Renal cortex interstitium (tissue), 15 donors: ENCODE measurements at places on chromosomes 5 and 9.

DNA sequence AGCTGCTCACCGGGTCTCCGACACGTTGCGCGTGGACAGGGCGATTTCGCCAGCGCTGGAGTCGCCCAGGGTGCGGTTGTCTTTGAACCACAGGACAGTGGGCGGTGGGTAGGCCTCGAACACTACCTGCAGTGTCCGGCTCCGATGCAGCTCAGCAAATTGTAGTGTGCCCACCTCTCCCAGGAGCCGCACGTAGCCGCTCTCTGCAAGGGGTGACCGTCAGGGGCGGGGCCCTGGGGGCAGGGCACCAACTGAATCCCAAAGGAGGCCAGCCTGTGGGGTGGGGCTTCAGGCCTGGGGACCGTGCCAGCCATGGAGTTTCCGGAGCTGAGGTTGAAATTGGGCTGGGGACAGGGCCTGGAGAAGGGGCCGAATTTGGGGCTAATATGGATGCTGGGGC, 22.9 kb downstream of the PDGFRB start:
- no peak for DNase-seq

- no peak for DNase-seq
These were observed 116.9 kb upstream of the TLR4 start for GRCh38 chr9:117587263-117587662.

- DNase-seq: no peak
These were observed 1.6 kb upstream of the SET start for GRCh38 chr9:128687453-128687852.

DNA sequence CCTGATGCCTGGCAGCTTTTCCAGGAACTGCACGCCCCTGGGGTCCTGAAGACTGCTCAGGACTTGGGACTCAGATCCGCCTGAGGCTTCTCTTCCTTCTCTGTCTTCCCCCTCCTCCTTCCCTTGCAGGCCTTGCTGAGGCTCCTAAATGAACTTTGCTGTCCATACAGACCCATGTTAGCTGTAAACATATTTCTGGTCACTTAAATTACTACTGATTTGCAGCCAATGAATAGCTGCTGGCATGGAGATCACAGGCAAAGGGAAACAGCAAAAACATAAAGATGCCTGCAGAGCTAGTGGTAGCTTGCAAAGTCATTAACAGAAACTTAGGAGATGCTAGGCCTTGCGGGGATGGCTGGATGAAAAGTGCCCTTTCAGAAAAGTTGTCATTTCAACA, 261.9 kb downstream of the GADD45G start:
- no peak for DNase-seq

GRCh38 chr9:84238652-84239051, 101.9 kb downstream of the SLC28A3 start:
- no peak for DNase-seq

DNA sequence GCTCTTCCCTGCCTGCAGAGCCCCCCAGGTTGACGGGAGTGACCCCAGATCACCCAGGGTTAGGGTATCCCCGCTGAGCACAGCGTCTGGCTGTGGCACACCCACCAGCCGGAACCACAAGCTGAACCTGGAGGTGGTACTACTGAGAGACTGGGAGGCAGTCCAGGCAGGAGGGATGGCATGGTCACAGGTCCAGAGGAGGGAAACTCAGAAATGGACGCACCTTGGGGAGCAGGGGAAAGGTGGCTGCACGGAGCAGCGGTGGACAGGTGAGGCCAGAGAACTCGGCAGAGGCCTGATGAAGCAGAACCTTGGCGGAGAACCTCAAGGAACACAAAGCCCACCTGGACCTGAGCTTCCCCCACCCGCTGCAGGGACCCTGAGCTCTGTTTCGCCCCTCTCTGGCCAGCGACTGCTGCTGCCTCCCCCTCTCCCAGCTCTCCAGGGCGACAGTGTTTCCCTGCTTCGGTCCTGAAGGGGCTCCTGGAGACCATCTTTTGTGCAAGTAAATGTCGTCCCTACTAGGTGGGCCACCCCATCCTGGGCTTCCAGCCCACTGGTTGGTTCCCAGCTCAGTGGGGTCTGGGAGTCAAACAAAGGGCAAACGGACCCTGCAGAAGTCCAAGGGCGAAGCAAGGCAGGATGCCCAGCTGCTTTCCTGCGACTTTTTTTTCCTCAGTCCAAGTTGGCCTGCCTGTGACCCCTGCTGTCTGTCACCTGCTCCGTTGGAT, 845 bp downstream of the ADGRD2 start:
- no peak for DNase-seq

GRCh38 chr9:85599540-85600105, 142.1 kb downstream of the AGTPBP1 start:
- DNase-seq: no peak

DNA sequence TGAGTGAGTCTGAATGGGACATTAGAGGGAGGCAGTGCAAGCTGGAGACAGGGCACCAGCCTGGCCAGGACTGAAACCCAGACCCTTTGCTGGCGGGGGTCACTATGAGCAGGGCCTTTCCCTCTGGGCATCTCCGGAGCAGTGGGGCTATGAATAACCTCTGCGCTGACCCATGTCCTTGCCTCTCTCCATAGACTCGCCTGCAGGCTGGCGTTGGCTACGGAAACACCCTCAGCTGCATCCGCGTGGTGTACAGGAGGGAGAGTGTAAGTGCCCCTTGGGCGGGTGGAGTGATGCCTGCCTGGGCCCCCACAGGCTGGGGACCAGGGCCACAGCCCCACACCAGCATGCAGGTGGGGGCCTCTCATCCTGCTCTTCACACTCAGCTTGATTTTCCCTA, 15.8 kb downstream of the SLC25A48 start:
- DNase-seq: no peak

- no peak for DNase-seq
These were observed 19.6 kb downstream of the RMI1 start for GRCh38 chr9:84000186-84000585.

GRCh38 chr5:159899067-159900049, 16.9 kb upstream of the ADRA1B start:
- DNase-seq: no peak

DNA sequence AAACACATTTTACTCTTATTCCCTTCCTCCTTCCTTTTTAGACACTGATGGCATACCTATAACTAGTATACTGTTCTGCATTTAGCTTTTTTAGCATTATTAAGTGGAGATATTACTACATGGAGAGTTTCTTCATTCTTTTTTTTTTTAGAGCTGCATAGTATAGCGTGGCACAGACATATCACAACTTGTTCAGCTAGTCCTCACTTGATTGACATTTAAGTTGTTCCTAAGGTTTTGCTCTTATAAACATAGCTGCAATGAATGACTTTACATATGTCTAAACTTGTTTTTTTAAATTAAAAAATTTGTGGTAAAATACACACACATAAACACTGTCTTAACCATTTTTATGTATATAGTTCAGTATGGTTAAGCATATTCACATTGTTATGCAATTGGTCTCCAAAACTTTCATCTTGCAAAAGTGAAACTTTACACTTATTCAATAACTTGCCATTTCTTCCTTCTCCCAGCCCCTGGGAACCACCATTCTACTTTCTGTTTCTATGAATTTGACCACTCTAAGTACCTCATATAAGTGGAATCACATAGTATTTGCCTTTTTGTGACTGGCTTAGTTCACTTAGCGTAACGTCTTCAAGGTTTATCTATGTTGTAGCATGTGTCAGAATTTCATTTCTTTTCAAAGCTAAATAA, 48.7 kb downstream of the ANKDD1B start:
- no peak for DNase-seq

DNA sequence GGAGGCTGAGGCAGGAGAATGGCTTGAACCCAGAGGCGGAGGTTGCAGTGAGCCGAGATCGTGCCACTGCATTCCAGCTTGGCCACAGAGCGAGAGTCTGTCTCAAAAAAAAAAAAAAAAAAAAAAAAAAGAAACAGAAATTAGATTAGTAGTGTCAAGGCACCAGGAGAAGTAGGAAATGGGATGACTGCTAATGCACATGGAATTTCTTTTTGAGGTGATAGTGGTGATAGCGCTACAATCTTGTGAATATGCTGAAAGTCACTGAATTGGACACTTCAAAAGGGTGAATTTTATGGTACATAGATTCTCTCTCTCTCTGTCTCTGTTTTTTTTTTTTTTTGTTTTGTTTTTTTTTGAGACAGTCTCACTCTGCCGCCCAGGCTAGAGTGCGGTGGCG, 42.1 kb upstream of the SUB1 start:
- no peak for DNase-seq

DNA sequence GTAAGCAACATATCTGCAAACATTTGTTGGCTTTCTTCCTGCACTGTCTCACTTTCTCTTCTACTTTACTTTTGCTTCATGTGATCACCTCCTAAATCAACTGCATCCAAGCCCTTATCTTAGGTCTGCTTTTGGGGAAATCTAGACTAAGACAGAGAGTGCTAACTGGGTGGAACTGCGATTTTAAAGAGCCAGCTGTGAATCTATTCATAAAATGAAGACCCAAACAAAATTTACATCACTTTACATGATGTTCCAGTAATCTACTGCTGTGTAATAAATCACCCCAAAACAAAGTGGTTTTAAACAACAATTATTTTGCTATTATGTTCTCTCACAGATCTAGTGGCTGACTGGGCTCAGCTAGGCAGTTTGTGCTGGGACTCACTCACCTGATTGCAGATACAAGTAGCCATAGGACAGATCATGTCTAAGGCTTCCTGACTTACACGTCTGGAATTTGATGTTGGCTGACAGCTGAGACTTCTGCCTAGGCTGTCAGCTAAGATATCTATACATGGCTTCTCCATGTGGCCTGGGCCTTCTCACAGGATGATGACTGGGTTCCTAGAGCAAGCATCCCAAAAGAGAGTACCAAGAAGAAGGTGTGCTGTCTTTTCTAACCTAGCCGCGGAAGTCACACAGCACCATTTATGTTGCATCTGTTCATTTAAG, 145.1 kb upstream of the TBCA start:
- no peak for DNase-seq

GRCh38 chr5:155773680-155774079, 553.3 kb upstream of the SGCD start:
- DNase-seq: no peak

GRCh38 chr9:99180199-99180598, 41.5 kb downstream of the ALG2 start:
- DNase-seq: no peak

DNA sequence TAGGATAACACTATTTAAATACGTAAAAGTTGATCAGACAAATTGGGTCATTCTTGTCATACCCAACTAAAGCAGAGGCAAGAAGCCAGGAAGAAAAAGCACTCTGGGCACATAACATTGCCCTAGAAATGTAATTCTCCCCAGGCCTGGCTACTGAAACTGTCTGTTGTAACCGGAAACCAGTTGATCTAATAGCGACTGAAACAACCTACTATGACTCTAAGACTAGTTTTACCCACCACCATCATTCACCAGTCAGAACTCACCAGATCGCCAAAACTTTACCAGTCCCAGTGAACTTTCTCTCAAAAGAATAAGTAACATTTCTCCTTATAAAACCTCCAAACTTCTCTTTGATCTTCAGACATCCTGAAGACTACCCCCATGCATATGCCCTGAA, 99.3 kb upstream of the WWC1 start:
- DNase-seq: no peak
